ENCODE measurements at places on chromosomes 7 and 10.

GRCh38 chr7:75856536-75856935, 22.3 kb upstream of the RHBDD2 start:
- DNase-seq: no peak

DNA sequence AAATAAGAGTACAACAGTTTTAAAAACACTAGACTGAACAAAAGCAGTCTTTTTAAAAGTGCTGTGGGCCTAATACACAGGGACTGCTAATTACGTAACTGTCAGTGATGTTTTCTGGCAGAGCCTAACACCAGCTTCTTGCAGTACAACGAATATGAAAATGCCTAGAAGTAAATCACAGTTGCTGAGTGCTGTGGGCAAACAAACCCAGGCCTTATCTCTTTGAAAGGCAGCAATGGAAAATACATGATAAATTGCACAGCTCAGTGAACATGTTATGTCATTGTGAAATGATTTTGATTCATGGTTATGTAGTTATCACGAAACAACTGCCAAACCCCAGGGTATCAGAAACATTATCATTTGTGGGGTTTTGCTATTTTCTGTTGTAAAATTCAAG, 428.4 kb downstream of the GFRA1 start:
- no peak for DNase-seq

GRCh38 chr7:94957061-94957460, 49.7 kb downstream of the PPP1R9A start:
- DNase-seq: no peak

- DNase-seq: no peak
Observed at GRCh38 chr10:88216976-88217375, 353.6 kb downstream of the PTEN start.

- DNase-seq: no peak
Observed at GRCh38 chr7:121510858-121511482, 114.9 kb upstream of the FAM3C start.

GRCh38 chr10:132406750-132407149, 9.8 kb downstream of the PWWP2B start:
- no peak for DNase-seq

- no peak for DNase-seq
Observed at GRCh38 chr10:72096115-72097000, 8.0 kb upstream of the SPOCK2 start.

DNA sequence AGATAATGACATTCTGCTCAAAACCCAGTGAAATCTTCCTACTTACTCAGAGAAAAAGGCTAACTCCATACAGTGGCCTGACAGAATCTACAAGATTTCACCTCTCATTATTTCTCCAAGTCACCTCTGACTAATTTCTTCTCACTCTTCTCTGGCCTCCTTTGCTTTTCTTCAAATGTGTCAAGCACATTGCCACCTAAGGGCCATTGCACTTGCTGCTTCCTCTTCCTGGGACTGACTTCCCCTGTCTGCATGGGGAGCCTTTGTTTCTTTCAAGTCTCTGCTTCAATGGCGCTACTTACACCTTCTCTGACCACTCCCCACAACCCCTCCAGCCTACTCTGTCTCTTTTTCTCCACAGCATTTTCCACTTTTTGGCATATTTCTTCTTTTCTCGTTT, 36.0 kb downstream of the PRTFDC1 start:
- no peak for DNase-seq

DNA sequence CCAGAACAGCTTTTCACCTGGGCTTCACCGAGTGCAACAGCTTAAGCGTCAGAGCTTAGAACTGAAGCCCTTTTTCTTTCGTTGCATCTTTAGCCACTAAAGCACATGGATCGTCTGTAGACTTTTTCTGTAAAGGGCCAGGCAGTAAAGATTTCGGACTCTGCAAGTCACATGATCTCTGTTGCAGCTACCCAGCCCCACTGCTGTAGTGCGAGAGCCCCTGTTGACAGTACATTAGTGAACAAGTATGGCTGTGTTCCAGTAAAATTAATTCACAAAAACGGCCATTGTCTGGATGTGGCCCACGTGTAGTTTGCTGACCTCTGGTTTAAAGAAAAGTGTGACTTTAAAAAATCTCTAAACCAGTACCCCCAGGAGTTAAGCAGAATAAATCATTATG, 39.4 kb downstream of the FBH1 start:
- no peak for DNase-seq

DNA sequence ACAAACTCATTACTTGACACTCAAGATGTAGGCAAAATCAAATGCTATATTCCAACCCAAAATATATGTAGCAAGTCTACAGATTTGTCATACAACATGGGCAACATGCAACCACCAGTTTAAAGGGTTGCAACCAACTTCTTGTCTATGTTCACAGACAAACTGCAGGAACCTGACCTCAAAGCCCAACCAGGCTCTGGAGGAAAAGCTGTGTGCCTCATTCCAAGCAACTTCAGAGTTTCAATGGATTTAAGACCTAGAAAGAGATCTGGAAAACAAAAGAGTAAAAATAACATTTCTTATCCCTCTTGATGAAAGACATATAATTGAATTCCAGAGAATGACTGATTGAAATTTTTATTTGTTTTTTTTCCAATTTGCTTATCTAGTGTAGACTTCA, 300.5 kb upstream of the ETV1 start:
- no peak for DNase-seq

DNA sequence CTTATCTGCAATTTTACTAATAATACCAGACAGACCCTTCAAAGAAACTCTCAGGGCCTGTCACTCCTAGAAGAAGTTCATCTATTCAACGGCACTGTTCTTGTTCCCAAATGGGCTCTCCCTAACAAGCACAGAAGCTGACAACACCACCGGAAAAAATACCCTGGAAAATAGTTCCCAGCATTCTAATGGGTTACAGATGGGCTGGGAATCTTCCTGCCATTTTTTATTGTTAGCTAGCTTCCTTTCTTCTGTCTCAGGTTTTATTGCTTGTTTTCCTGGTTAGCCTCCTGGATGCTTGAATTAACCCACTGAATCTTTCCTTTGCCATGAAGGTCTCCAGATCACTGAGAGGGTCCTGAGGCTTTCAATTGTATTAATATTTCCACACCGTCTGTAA, 689.8 kb upstream of the NRP1 start:
- no peak for DNase-seq

GRCh38 chr7:150406312-150406566, 27.1 kb downstream of the ZNF775 start:
- no peak for DNase-seq

DNA sequence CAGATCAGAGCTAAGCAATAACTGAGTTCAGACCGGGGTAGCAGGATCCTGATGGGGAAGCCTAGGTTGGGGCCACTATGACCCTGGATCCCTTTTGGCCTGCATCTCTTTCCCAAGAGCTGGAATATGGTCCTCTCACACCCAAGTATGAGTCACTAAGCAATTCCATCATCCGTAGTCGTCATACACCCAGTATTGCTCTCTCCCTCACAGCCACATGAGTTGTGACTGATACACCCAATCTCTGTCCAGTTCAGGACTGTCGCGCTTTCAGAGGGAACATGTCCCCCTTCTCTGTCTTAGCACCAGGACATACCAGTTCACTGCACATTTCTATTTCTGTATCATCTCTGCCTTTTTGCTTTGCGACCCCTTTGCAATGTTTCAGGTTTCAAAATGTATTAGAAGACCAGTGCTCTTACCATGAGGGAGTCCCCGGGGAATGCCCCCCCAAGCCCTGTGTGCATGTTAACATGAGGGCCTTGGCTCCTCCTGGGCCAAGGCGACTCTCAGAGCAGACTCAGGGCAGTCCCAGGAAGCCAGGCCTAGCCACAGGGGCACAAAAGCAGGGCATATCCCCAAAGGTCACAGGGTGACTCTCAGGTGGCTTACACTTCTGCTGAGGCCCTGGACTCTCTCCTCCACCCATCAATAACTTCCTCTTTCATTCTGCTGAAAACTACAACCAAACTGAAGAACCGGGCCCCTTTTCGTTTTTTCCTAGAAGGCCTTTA, 75.3 kb upstream of the SAMD8 start:
- no peak for DNase-seq

GRCh38 chr10:91153508-91153907, 67.0 kb upstream of the PCGF5 start:
- DNase-seq: no peak

DNA sequence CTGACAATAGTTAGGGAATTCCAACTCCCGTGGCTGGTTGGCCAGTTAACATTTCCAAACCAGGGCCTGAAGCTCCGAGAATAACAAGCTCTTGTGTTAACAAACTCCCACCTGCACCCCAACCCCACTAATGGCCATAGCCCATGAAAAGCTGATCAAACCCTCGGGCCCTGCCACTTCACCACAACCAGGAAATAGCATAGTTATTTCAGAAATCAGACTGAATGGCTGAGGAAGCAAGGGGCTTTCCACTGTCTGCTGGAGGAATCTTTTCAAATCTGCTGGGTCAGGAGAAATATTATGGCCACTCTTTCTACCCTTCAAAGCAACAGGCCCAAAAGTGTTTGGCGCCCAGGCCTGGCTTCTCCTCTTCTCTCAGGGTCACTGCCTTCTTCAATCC, 145.6 kb downstream of the GLCCI1 start:
- DNase-seq: peak; percentile 50

GRCh38 chr7:101023839-101024238, 4.0 kb downstream of the MUC17 start:
- no peak for DNase-seq

Measured in T-helper 2 cell (primary cell).